ENCODE measurements at places on chromosomes 11 and 22.
A peak's percentile ranks its signal among the peaks of the same experiment; 100 is the strongest.

GRCh38 chr11:118295199-118295598 lies 9.3 kb upstream of the CD3E start:
- DNase-seq = no peak

GRCh38 chr11:133819114-133819513 lies 26.2 kb downstream of the SPATA19 start:
- DNase-seq = no peak

DNA sequence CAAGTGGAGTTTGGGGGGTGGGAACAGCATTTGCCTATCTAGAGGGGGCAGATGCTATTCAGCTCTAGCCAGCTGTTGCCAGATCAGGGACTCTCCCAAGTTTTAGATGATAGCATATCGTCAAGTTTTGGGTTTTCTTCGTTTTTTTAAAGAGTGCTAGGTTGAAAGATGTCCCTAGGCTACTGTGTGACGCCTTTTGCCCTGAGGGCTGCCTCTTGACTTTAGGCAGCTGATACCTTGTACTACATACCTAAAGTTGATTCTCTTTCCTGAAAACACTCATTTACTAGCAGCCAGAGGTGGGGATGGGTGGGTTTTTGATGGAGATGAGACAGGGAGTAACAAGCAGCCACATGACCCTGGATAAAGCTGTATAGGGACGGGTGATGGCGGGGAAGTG lies 87.1 kb downstream of the ABTB2 start:
- DNase-seq = no peak

DNA sequence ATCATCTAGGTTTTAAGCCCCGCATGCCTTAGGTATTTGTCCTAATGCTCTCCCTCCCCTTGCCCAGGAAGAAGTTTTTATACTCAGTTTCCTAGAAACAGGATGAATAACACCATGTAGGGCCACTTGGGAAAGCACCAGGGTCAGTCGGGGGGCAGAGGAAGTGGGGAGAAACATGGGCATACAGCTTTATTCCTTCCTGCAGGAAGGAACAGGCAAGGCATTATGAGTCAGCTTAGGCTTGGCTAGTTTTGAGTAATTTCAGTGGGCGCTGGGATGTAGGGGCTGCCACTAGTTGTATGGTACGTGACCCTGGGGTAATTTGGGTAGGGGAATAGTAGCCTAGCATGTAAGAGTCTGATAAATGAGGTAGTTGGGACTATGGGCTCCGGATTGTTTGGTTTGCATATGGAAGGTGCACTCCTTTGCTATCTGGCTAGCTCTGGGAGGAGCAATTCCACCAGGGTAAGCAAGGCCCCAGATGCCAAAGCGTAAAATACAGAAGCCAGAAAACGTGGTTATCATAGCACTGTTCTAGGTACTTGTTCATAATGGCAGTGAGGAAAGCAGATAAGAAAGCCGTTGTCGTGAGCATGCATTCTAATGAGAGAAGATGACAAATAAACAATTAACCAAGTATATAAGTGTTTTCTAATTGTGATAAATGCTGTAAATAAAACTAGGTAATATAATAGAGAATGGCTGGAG lies 24.8 kb downstream of the ACER3 start:
- DNase-seq = no peak

GRCh38 chr11:91495837-91496236 lies 728.8 kb upstream of the FAT3 start:
- no peak for DNase-seq

DNA sequence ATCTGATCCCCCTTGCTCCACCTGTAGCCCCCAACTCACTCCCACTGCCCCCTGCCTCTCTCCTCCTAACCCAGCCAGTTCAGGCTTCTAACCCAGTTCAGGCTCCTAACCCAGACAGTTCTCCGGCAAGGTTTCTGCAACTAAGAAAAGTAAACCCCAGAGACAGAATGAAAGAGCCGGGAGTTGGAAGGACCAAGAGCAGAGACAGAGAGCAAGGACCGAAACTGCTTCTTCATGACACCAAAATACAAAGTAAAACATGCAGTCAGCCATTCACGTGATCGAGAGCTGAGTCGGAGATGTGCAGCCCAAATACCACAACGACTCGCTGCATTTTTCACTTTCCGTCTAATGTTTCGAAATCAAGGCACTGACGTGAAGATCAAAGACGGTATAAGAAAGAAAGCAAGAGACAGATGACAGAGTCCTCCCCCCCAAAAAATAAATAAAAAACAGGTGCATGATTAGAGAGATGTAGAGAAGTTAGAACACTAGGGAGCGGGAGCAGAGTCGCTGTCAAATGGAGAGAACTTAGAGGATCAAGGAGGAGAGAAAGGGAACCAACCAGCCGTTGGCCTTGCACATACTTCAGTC lies 884 bp downstream of the IL10RA start:
- DNase-seq = peak; percentile 56

DNA sequence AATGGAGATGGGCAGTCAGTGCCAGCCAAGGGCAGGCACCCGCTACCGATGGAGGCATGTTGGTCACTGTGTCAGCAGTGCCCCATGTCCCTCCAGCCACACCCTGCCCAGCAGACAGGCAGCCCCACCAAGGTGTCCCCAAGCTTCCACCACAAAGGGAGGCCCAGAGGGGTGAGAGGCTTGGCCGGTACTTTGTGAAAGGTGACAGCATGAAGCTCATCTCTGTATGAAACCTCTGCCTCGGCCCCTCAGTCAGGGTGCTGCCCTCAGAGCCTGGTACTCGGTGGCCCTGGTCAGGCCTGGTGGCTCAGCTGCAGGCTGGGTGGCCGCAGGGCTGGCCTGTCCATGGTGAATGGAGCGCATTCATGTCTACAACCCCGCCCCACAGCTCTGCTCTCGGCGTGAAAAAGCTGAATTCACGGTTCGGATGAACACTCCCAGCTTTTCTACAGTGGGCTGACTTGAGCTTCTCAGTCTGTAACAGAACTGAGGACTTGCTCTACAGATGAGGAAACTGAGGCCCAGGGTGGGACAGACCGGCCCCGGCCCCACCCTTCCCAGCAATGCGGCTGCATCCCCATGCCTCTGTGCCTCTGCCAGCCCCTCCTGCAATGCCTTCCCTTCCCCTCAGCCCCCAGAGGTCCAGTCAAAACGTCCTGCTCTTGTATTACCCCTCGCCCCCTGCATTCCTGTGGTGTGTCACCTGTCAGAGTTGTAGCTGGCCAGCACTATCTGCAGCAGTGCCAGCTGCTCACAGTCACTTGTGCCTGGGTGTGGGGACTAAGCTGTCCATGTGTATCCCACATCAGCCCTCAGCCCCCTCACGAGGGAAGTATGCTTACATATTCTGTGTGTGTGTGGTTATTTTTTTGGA lies 27.7 kb downstream of the RSPH14 start:
- DNase-seq = no peak

- DNase-seq = no peak
Measured at GRCh38 chr11:61716478-61717285, 35.8 kb upstream of the MYRF start.

- no peak for DNase-seq
Measured at GRCh38 chr22:34115722-34116121, 195.4 kb upstream of the LARGE1 start.

All from T-helper 22 cell (primary cell).